Heart left ventricle (tissue), 16 donors: ENCODE measurements at places on chromosomes 7 and 10.
A peak's percentile ranks its signal among the peaks of the same experiment; 100 is the strongest.

GRCh38 chr10:75441196-75441595 is 9.8 kb downstream of the LRMDA start:
- no peak for DNase-seq

DNA sequence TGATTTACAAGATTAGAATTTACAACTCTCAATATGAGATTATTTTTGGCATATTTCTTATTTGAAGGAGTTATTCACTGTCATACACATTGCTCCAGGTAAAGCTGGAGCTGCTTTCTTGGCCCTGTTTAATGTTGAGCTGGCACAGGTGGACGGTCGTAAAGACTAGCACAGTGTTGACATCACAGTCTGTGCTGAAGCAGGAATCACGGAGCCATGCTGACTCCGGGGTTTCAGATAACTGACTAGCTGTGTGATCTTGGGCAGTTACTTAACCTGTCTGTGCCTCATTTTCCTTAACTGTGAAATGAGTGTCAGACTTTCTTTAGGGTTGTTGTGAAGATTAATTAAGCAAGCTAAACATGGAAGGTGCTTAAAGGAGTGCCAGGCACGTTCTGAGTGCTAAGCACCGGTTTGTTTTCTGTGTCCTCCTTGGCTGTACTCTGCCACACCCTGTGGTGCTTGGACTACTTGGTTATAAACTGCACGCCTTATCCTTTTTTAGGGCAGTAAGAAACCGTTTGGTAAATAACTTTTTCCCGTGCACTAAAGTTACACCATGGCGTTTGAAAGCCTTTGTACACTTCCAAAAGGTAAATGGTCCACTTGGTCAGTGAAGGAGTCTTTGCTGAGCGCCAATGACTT is 47.7 kb downstream of the DYNC2I1 start:
- no peak for DNase-seq

DNA sequence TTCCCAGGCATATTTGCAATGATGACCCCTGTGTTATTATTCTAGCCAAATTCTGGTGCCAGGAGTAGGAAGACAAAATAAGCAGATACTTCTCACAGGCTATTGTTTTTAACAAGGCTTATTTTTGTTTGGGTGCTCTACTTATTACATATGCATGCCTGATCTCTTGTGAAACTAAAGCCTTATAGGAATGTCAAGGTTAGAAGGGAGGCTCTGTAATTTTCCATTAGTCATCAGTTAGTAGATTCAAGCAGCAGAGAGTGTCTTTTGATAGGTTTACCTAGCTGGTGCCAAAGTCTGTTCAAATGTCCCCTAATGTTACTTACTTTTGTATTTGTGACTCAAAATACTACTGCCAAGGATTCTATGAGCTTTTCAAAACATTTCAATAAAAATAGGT is 11.7 kb upstream of the TMEM106B start:
- DNase-seq: no peak

DNA sequence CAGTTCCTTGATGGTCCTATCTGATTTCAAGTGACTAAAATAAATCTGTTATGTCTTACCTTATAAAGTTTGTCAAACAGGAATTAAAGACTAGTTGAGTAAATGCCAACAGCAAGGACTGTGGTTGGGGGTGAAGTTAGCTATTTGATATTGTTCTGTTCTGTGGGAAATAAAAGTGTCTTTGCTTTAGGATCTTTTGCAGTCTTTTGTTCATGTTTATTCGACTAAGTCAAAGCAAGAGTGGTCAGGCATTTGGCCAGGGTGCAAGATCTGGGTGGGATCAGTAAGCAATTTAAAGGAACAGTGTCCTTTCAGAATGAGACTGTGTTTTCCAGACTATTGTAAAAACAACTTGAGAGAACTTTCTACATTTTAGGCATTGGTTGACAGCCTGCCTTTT is at the start of gene COL28A1:
COL28A1 (minus strand) TSS at position 183 of the 400 bp plus-strand sequence. CDS start 2,998 bp downstream, outside the sequence.
- DNase-seq: no peak

- no peak for DNase-seq
These were observed 43.7 kb downstream of the FAM53B start for GRCh38 chr10:124700293-124701037.

- no peak for DNase-seq
These were observed 1067.5 kb upstream of the C7orf33 start for GRCh38 chr7:147523056-147523455.

- no peak for DNase-seq
These were observed 43.0 kb upstream of the NMT2 start for GRCh38 chr10:15211464-15211979.

DNA sequence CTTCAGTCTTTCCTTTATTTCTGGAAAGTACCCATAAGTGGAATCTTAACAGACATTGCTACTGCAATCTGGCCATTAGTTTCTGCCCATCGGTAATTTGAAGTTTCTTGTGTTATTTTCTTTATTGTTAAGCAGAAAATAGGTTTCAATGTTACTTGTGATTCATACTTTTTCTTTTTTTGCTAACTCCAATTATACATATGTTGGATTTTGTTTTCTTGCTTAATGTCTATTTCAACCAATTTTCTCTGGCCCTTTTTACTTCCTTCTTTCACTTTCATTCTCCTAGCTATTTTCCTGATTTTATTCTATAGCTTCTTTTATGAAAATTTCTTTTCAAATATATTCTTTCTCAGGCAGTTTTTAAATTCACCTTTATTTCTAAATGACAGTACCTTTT is 457.4 kb downstream of the TCERG1L start:
- DNase-seq: no peak

- DNase-seq: no peak
These were observed 14.5 kb downstream of the PALD1 start for GRCh38 chr10:70492786-70493659.

DNA sequence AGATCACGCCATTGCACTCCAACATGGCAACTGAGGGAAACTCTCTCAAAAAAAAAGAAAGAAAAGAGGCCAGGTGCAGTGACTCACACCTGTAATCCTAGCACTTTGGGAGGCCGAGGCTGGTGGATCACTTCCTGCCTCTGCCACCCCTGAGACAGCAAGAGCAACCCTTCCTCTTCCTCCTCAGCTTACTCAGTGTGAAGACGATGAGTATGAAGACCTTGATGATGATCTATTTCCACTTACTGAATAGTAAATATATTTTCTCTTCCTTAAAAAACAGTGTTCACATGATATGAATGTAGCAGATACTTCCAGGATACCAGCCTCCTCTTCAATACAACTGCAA is 2.1 kb upstream of the ZKSCAN1 start:
- no peak for DNase-seq

- no peak for DNase-seq
These were observed 45.5 kb upstream of the PRSS1 start for GRCh38 chr7:142703655-142704305.

DNA sequence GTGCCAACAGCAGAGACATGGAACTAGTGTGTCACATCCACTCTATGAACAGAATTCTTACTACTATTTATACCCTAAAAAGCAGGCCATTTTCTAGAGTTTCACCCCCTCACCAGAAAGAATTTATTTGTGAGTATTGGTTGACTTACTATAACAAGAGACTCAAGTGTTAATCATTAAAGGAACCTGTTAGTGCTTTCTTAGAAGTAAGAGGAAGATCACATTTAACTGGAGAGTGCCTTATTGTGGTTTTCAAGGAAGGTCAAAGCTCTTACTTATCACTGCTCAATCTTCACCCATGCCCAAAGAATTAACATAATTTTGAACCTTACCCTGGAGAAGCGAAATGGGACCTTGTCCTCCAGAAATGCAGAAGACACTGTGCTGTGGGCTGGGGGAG is 169.3 kb upstream of the PRSS1 start:
- DNase-seq: no peak

GRCh38 chr7:27423290-27423689 is 180.7 kb downstream of the EVX1 start:
- DNase-seq: no peak

- DNase-seq: no peak
These were observed 25.6 kb downstream of the SLC25A16 start for GRCh38 chr10:68501691-68502090.

GRCh38 chr10:30782537-30783461 is 153.2 kb upstream of the LYZL2 start:
- peak; percentile 52 for DNase-seq

- peak; percentile 35 for DNase-seq
These were observed 13.3 kb downstream of the ZCCHC24 start for GRCh38 chr10:79431891-79432831.

- DNase-seq: no peak
These were observed 425.0 kb downstream of the HTR7 start for GRCh38 chr10:90432866-90433265.

- DNase-seq: no peak
These were observed 205.2 kb downstream of the GRM8 start for GRCh38 chr7:127047521-127047920.

- DNase-seq: no peak
These were observed 2.8 kb downstream of the SP8 start for GRCh38 chr7:20783700-20784387.

GRCh38 chr10:48818861-48819520 is 120.6 kb downstream of the LRRC18 start:
- DNase-seq: no peak

GRCh38 chr10:48778193-48778857 is 93.7 kb downstream of the WDFY4 start:
- DNase-seq: no peak

- DNase-seq: no peak
These were observed 10.2 kb downstream of the SSBP1 start for GRCh38 chr7:141748396-141748795.

DNA sequence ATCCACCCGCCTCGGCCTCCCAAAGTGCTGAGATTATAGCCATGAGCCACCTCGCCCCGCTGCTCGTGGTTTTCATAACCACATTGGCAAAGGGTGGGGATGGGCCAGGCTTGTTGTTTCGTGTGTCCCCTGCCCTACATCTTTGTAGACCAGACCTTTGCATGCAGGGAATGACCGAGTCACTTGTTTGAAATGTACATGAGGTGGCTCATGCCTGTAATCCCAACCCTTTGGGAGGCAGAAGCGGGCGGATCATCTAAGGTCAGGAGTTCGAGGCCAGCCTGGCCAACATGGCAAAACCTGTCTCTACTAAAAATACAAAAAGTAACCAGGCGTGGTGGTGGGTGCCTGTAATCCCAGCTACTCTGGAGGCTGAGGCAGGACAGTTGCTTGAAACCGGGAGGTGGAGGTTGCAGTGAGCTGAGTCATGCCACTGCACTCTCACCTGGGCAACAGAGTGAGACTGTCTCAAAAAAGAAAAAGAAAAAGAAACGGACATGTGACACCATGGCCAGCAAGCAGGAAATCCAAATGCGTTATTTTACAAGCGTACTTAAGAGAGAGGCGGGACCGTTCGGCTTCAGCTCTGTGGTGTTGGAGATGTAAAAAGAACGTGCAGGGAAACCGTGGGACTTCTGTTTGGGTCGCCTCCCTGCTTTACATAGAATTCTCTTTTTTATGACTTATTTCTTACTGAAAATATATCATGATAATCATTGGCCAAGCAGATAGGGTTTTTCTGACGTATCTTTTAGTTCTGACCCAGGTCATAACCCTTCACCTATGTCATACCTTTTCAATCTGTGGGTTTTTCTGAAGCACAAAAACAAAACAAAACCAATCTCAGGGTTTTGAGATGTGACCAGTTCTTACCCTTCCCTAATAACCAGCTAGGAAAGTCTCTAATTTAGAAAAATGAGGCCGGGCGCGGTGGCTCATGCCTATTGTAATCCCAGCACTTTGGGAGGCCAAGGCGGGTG is 45.1 kb downstream of the WIPI2 start:
- no peak for DNase-seq

GRCh38 chr10:81027223-81027622 is 489.5 kb downstream of the SH2D4B start:
- no peak for DNase-seq

DNA sequence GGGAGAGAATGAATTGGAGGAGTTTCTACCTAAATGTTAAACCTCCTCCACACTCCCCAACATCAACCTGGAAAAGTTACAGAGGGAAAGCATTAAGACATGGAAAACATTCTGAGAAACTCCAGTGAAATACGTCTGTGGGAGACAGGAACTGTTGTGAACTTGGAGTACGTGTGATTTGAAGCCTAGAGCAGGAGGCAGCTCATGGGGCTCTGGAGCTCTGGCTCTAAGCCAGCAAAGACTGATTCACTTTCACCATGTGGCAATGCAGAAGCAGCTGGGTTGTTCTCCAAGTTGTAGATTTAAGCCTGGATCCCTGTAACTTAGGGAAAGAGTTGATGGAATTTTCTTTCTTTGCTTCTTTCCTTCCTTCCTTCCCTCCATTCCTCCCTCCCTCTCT is 503.2 kb downstream of the NRG3 start:
- no peak for DNase-seq

- DNase-seq: no peak
These were observed 15.0 kb upstream of the STEAP4 start for GRCh38 chr7:88321694-88322093.

- no peak for DNase-seq
These were observed 39.8 kb downstream of the RGS10 start for GRCh38 chr10:119502618-119503155.

DNA sequence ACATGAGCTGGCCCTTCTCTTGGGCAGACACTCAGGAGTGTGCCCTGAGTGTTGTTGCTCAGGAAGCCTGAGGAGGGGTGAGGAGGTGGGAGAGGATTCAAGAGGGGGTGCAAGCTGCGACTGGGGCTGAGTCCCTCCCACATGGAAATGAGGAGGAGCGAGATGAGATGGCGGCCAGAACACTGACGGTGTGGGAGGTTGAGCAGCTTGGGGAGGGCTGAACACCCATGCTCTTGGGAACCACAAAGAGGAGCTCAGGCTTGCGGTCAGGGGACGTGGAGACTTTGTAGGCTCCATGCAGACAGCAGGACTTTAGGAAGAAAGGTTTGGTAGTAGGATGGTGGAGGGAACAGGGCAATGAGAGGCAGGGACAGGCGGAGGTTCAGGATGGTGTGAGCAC is 163.2 kb upstream of the SHH start:
- DNase-seq: no peak

GRCh38 chr7:135938563-135938962 is 38.6 kb downstream of the MTPN start:
- DNase-seq: no peak

- DNase-seq: no peak
These were observed 270.7 kb upstream of the IGFBP3 start for GRCh38 chr7:46191776-46192175.
